ENCODE measurements at places on chromosomes 7 and 10.

DNA sequence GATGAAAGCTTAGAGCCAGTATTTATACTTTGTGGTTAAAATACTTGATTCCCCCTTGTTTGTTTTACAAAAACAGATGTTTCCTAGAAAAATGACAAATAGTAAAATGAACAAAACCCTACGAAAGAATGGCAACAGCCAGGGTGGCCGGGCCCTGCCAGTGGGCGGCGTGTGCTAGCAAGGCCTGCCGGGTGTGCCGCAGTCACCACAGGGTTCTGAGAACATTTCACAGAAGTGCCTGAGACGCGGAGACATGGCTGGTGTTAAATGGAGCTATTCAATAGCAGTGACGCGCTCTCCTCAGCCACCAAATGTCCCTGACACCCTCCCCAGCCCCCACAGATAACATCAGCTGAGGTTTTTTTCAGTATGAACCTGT lies 14.5 kb downstream of the GPR146 start:
- no peak for DNase-seq

- no peak for DNase-seq
Measured at GRCh38 chr10:103829278-103829677, 26.1 kb downstream of the SH3PXD2A start.

- DNase-seq, result no peak
Measured at GRCh38 chr7:133755901-133756300, 371.2 kb upstream of the LRGUK start.

DNA sequence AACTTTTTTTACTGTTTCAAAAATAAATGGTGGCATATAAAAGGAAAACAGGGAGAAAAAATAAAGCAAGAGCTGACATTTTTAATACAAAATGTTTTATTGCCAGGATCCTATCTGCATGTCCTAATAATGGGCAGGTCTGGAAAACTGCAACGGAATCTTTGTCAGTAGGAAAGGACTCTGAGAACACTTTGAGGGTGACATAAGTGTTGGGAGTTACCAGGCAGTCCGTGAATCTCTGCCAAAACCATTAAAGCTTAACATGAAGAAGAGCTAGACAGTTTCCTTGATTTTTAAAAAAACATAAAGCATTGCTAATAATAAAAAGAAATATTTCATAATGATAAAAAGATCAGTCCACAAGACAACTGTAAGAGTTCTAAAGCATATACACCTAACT lies 80.7 kb downstream of the AGMO start:
- no peak for DNase-seq

DNA sequence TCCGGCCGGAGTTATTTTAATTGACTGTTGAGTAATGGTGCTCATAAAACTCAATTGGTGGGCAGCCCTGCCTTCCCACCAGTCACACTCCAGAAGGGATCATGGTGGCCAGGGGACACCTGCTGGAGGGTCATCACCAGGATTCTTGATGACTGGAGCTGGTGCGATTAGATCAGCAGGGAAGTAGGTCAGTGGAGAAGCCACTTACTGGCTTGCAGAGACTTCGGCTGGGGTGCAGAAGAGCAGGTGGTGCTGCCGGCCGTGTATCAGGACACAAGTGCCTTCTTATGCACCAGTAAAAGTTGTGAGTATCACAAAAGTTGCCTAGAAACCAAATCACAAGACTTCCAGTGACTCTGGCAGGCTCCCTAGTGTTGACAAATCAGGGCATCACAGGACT lies 82.6 kb upstream of the CHCHD3 start:
- DNase-seq, result no peak

DNA sequence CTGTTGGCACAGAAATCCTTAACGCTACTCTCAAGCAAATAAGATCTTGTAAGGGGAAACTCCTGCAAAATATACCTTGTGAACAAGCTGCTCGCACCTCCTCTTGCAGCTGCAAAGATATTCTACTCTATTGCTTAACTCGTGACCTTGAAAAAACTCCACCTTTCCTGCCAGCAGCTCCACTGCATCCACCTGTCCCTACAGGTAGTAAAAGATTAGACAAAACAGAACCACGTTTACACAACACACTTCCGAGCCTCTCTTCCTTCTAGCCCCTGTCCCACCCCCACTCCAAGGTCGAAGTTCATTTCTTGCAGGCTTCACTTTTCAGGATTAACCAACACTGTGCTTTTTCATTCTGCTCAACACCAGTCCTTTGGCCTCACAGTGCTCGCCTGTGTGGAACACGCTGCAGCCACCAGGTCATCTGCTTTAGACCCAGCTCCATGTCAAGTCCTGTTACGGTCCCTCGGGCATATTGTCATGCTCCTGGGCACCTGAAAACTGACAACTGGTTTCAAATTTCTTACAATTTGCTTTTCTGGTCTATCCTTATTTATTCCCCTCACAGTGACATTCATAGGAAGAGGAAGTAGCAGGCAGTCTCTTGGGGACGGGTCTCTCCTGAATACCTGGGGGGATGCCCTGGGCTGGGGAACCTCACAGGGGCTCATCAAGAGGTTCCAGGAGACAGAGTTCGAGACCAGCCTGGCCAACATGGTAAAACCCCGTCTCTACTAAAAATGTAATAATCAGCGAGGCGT lies 165.8 kb upstream of the KLF14 start:
- DNase-seq, result no peak

GRCh38 chr10:72260239-72260975 lies 13.3 kb upstream of the DDIT4 start:
- DNase-seq, result no peak

- DNase-seq, result no peak
Measured at GRCh38 chr7:118948508-118948907, 724.0 kb downstream of the ANKRD7 start.

GRCh38 chr10:77835669-77836086 lies 90.9 kb downstream of the DLG5 start:
- DNase-seq, result no peak

- no peak for DNase-seq
Measured at GRCh38 chr7:66173856-66174255, 31.3 kb upstream of the TPST1 start.

Measured in central memory CD8-positive, alpha-beta T cell (primary cell).